ENCODE measurements at places on chromosomes 2 and 18.

GRCh38 chr2:238916875-238917590, 69.1 kb downstream of the TWIST2 start:
- no peak for DNase-seq

DNA sequence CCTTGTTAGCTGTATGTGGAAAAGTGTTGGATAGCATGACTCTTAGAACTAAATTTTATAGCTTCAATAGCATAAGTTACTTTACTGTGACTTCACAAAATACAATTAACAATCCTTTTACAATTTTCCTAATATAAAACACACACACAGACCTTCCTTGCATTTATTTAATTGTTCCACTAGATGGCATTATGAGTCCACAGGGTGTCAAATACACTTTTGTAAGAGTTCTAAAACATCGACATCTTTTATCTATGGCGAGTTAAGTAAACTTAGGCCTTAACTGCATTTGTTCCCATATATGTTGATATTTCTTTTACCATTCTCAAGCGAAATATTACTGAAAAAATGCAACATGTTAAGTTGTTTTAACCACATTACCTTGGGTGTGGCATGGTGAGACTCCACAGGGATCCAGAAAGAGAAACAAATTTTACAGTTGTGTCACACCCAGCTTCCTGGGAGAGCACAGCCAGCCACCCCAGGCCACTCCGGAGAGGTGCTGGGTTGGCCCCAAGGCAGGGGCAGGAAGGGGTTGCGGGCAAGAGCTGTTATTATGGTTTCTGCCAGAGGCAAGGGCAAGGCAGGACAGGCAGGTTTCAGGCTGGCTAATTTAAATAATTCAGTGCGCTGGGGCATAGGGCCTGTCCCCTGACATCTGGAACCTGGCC, 312.4 kb upstream of the MC4R start:
- no peak for DNase-seq

DNA sequence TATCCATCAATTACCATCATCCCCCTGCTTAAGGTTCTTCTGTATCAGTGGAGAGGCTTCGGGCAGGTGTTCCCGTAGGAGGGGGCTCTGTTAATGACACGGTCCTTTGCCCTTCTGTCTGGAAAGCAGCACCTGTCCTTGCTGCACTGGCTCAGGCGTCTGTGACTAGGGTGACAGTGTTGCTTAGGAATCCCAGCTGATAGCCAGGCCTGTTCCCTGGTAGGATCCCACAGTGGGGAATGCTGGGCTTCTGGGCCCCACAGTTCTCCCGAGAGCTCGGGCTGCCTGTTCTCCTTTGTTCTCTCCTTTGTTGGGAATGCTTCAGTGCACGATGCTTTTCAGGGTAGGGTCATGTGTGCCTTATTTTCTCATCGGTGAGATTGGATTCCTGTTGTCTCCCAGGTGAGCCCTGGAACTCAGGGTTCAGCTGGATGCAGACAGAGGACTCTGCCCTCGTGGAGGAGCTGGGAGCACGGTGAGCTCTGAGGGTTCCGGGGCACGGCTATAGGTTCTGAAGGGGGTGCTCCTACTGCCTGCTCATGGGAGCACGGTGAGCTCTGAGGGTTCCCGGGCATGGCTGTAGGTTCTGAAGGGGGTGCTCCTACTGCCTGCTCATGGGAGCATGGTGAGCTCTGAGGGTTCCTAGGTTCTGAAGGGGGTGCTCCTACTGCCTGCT, 9.6 kb downstream of the SNTG2 start:
- DNase-seq = no peak

- DNase-seq = no peak
Observed at GRCh38 chr2:44957656-44958327, 16.3 kb downstream of the SIX3 start.

- no peak for DNase-seq
Observed at GRCh38 chr2:151774506-151774905, 40.2 kb upstream of the NEB start.

- DNase-seq = no peak
Observed at GRCh38 chr2:28326881-28327505, 65.7 kb upstream of the FOSL2 start.

- peak; percentile 17 for DNase-seq
Observed at GRCh38 chr2:66481100-66481549, 46.2 kb downstream of the MEIS1 start.

DNA sequence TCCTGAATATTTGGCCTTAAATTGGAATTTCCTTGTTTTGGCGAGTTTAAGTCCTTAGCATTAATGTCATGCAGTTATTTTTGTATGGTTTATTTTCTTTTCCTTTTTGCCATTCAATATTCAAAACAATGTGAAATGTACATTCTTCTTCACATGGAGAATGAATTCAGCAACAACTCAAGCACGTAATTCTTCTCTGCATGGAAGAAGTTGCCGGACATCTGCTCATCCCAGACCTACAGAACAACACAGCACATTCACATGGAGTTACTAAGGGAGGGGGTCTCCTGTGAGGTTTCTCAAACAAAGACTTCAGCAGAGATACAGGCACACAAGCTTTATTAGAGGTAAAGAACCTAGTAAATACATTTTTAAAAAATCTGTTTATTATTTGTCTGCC, 236.8 kb downstream of the SATB2 start:
- no peak for DNase-seq

GRCh38 chr2:230762317-230762896, 49.8 kb downstream of the CAB39 start:
- DNase-seq = peak; percentile 43

DNA sequence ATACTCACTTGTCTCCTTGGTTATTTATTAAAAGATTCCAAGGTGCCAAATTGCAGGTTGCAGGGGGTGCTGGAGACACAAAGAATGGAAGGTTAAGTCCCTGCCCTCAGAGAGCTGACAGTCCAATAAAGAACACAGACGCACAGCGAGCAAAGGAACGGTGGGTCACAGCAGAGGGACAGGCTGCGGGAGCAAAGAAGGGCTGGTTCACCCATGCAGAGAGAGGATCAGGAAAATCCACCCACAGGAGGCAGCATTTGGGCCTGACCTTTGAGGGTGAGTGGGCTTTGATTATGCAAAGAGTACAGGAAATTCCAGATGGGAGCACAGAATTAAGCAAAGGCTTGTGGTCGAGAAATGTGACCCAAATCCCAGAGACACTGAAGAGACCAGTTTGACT, 45.0 kb downstream of the ZBTB7C start:
- DNase-seq = no peak

Measured in brain microvascular endothelial cell (primary cell).